ENCODE measurements at places on chromosomes 3 and 15. TPM values are rescaled to one million over a fixed set of nuclear protein-coding genes. Genes with fewer than 3 reads are reported as not detected.

THAP10 gene
- polyA plus RNA-seq, result 3.2 TPM

PLA2G4D gene
- polyA plus RNA-seq, result not detected

CLDND1 gene
- polyA plus RNA-seq, result 110 TPM

LMLN gene
- polyA plus RNA-seq, result 10.8 TPM

LEKR1 gene
- 0.30 TPM for polyA plus RNA-seq
